CD4-positive, alpha-beta T cell treated with Interleukin-10 for 1 hour (primary cell): ENCODE measurements at places on chromosomes 3 and 15.

- DNase-seq: no peak
Observed at GRCh38 chr3:196423044-196423781, 9.0 kb downstream of the UBXN7 start.

- no peak for DNase-seq
Observed at GRCh38 chr3:88742674-88743507, 364.5 kb upstream of the EPHA3 start.

DNA sequence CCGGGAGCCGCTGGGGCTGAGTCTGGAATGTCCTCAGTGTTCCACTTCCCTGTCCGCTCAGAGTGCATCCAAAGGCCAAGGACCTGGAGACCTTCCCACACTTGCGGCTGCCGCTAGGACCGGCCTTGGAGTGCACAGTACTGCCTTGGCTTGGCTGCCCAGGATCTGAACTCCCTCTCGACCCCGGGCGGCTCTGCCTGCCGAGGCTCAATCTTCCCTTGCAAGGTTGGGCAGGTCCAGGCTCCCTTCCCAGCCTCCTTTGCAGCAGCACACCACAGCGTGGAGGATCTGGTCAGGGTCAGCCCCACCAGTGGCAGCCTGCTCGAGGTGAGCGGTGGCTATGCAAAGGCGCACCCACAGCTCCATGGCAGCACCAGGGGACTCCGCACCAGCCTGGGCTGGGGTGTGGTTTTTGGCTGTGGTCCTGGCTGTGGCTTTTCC is 69.2 kb downstream of the PLXNA1 start:
- no peak for DNase-seq

- DNase-seq: no peak
Observed at GRCh38 chr3:12629560-12629959, 34.4 kb downstream of the RAF1 start.

DNA sequence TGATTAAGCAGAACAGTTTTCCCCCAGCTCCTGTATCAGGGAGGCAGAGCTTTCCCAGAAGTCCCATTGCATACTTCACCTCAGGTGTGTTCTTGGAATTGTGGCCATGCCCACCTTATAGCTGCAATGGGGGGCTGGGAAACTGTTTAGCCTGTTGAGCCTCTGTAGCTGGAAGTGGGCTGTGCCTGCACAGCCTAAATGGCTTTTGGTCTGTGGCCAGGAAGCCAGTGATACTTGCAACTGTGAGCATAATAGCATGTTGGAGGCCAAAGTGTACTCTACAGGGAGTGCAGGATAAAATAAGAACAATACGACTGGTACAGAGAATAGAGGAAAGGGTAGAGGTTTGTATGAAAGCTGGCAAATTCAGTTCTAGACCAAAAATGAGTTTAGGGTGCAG is 248.5 kb downstream of the PTPRG start:
- DNase-seq: no peak

- no peak for DNase-seq
Observed at GRCh38 chr15:68408971-68409370, 23.0 kb downstream of the ITGA11 start.

DNA sequence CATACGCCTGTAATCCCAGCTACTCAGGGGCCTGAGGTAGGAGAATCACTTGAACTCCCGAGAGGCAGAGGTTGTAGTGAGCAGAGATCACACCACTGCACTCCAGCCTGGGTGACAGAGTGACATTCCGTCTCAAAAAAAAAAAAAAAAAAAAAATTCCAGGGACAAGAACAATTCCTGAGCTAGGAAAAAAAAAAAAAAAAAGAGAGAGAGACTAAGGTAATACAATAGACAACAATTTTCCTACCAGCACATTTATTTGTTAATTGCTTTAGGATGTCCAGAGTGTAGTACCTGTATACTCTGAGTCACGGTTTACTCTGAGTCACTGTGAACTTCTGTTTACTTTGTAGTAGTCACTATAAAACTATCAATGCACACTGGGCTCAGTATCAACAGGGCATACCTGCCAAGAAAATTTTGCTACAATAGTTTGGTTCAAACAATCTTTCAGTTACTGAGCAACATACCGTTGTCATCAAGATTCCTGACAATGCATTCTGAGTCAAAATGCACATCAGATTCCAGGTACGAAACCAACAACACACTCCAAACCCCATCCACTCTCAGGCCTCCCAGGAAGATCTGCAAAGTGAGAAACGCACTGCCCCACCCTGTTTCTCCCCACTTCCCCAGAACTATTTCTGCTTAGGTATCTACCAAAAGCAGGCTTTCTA is 28.3 kb downstream of the IGF2BP2 start:
- no peak for DNase-seq

- no peak for DNase-seq
Observed at GRCh38 chr15:63014578-63014977, 28.0 kb upstream of the TPM1 start.

GRCh38 chr3:97778152-97778551 is 13.6 kb downstream of the ARL6 start:
- no peak for DNase-seq

DNA sequence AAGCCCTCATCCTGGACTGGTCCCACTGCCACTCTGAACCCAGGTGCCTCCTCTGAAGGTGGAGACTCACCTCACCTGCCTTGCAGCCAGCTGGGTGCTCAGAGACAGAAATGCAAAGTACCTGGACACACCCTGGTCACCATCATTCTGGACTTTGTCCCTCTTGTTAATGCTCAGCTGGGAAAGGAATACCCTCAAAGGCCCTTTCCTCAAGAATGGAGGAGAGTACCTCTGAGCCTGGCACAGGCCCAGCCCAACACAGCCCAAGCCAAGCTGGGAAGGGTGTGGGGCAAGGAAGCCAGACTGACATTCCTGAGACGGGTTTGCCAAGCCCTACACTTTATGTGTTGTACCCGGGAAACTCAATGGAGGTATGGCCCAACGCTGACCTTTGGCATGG is 983 bp upstream of the ALAS1 start:
- no peak for DNase-seq

GRCh38 chr15:74754593-74755215 is 6.1 kb downstream of the CYP1A2 start:
- no peak for DNase-seq

DNA sequence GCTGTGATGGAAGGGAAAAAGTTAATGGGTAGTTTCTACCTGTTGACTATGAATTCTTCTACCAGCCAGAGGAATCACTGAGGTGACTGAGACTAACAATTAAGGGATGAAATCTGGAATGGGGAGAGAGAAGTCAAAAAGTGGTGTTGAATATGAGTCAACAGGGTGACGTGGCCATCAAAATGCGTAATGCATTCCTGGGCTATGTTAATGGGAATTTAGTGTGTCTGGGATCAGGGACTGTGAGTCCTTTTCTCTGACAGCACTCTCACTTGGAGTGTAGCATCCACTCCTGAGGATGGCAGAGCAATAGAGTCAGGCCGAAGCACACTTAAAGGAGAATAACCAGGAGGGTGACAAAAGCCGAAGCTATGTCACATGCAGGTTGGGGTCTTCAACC is 60.4 kb downstream of the MESD start:
- DNase-seq: no peak

- DNase-seq: no peak
Observed at GRCh38 chr3:52067526-52067925, 11.2 kb upstream of the DUSP7 start.

GRCh38 chr3:196142202-196142956 is 60.5 kb upstream of the TFRC start:
- no peak for DNase-seq

DNA sequence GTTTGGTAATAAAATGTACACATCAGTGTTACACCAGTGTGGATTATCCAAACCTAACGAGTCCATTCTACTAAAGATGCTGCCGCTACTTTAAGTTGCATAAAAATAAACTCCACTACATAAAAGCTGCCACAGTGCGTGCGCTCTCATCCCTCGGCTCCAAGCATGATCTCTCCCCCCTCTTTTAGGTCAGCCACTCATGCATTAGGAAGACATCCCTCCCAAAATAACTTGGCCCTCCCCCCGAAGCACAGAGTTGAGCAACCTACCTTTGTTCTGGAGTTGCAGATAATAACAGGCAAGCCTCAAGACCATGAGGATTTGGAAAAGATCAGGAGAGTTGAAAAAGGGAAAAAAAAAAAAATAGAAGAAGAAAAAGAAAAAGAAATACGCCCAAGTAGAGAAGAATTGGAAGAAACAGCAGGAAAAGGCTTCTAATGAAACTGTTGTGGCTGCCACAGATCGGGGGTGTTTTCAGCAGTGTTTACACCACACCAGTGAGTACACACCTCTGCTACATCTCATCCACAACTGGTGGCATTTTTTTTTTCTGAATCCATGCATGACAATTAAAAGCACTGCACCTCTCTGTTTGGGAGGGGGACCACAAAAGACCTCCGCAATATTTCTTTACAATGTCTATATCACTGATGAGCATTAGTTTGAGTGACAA is 339.2 kb downstream of the FOXP1 start:
- no peak for DNase-seq

- DNase-seq: no peak
Observed at GRCh38 chr3:21073561-21073960, 677.4 kb downstream of the ZNF385D start.

- no peak for DNase-seq
Observed at GRCh38 chr3:108448593-108448992, 61.8 kb downstream of the MYH15 start.

- DNase-seq: no peak
Observed at GRCh38 chr3:196202516-196202970, 8.7 kb downstream of the ZDHHC19 start.

DNA sequence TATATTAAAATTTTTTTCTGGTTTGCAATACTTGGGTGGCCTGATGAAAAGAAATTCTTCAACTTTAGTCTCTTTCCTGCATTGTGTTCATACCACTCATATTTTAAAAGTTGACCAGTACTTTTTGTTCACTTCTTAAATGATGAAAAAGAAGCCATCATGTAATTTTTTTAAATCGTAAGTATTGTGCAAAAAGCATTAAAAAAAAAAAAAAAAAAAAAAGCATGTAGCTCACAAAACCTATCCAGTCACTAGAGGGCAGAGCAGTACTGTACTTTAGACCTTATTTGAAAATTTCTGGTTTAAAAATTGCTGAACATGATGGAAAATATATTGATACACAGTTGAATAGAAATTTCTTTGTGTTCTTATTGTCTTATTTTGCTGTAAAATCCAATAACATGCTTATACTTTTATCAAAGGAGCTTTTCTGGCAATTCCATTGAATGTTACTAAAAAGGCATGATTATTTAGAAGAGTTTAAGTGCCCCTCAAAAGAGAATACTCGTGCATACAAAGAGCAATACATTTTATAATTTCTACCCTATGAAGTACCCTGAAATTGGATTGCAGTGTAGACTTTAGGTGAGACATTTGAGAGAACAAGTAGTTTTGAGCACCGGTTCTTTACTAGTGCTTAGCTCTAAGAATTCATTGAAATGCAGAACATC is 137.7 kb downstream of the BBX start:
- peak; percentile 44 for DNase-seq

- peak; percentile 28 for DNase-seq
Observed at GRCh38 chr15:80695911-80696661, 976 bp downstream of the ABHD17C start.

- no peak for DNase-seq
Observed at GRCh38 chr3:178562143-178562946, 26.1 kb downstream of the KCNMB2 start.

DNA sequence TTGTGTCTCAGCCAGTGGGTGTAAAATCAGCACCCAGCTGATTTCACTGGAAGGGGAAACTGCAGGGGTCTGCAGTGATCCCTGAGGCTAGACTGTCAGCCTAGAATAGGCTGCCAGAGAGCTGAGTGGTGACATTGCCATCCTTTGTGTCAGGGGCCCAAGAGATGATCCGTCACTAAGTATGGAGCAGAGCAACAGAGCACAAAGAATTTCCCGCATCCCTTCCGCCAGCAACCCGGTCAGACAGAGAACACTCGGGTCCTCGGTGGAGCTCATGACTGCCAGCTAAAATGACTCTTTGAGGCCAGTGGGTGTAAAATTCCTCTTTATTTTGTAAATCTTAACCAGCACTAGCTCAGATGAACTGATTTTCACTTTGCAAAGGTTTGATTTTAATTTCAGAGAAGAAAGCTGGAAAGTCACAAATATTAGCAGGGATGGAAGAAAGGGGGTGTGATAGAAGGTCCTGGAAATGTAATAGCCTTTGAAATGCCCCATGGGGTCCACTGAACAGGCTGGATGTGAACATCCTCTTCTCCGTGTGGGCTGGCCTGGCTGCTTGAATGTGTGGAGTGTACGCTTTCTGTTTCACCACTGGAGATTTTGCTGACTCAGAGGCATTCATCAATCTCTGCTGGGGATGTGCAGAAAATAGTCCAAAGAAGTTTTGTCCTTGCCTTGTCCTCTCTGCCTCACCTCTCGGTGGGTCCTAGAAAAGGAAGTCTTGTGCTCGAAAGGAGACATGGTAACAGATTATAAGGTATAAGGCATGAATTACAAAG is 138.8 kb downstream of the SV2B start:
- DNase-seq: no peak

GRCh38 chr15:27655056-27655455 is 444.1 kb downstream of the OCA2 start:
- no peak for DNase-seq

DNA sequence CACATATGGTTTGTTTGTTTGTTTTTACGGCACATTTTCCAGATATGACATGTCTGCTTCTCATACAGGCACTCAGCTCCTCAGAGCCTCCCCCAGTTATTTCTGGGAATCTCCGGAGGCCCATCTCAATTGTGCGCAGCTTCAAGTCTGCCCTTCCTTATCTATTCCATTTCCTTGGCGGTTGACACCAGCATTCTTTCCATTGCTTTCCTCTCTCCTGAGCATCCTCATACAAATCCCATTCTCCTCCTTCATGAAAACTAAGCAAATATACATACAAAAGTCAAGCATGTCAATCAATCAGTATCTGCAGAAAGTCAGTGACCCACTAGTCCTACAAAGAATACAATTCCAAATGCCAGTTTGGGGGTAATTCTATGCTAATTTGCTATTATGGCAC is 166.7 kb downstream of the SQOR start:
- DNase-seq: no peak

GRCh38 chr15:47786371-47786770 is 69.1 kb downstream of the SEMA6D start:
- DNase-seq: no peak

DNA sequence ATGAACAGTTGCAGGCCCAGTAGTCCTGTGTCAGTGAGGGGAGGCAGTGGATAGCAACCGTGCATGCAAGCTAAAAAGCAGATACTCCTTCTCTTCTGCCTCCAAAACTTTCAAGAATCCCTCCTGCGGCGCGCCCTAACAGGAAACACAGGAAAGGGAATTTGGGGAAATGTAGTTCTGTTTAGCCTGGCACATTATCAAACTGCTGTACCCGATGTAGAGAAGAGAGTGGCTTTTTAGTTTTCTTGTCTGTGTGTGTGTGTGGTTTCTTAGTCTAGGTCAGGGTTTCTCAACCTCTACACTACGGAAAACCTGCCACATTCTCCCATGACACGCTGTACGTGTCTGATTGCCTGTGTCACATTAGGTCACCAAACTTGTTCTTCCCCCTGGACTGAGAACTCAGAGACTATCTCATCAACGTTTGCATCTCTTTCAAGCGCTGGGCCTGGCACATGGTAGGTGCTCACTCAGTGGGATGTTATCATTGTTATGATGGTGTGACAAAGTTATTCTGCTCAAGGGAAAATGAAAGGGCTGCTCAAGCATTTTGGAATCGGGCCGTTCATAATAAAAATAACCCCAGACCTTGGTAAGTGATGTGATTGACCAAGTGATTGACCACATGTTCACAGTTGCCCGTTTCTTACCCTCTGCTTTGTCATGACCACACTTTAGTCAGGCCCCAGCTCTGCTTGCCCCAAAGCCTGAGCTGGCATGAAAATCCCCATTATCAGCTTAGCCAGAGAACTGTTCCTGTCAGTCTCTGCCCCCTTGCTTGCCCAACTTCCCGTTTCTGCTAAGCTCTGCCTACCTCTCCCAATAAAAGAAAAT is 33.2 kb downstream of the TM4SF4 start:
- peak; percentile 6 for DNase-seq
